ENCODE measurements at places on chromosomes 2 and 18.

- no peak for DNase-seq
Measured at GRCh38 chr2:144143294-144144151, 376.4 kb downstream of the ZEB2 start.

- no peak for DNase-seq
Measured at GRCh38 chr2:72157871-72158771, 10.5 kb upstream of the CYP26B1 start.

DNA sequence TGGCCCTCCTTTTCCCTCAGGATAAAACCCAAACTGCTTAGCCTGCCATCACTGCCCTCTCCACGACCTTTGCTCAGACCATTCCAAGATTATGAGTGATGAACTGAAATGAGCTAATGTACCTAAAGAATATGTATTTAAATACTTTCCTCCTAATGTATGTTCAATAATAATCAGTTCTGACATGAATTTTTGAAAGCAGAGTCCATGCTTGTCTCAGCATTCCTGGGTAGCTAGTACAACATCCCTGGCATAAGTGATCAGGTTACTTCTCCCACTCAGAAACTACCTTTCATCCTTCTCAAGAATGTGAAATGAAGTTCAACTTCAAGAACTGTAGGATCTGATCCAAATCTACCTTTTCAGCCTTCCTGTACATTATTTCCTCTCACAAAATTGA is 103.6 kb downstream of the UNC80 start:
- no peak for DNase-seq

GRCh38 chr2:133326652-133327397 is 241.4 kb downstream of the NCKAP5 start:
- DNase-seq, result no peak

DNA sequence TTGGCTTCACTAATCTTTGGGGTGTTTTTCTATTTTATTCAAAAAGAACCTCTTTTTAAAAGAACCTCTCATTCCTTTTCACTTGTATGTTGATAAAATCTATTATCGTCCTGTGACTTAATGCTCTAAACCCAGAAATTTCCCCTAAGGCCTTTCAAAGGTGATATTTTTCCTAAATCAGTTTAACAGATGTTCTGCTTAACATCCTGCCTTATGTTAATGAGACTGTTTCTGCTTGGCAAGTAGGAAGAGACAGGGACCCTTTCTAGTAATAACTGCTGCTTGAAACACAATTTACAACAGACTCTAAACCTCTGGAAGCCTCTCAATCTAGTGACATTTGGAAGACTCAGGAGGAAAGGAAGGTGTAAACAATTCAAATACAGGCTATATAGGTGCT is 128.8 kb downstream of the KCNJ3 start:
- no peak for DNase-seq

DNA sequence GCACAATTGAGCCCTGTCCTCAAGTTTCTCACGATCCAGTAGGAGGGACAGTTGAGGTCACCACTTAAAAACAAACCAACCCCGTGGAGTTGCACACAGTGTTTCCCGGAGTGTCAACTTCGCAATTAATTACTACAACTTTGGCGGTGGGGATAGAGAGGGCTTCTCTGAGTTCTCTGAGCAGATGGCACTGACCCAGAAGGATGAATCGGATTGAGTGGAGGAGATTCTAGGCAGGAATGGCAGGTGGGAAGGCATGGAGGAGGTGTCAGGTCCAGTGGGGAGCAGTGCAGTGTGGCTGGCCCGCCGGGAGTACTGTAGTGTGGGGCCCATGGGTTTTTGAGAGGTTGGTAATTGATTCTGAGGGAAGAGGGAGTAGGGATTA is 12.0 kb downstream of the SIX3 start:
- DNase-seq, result no peak

- no peak for DNase-seq
Measured at GRCh38 chr2:121192576-121192975, 92.4 kb downstream of the TFCP2L1 start.

GRCh38 chr2:84881581-84882413 is 913 bp upstream of the TRABD2A start:
- DNase-seq, result peak; percentile 85

DNA sequence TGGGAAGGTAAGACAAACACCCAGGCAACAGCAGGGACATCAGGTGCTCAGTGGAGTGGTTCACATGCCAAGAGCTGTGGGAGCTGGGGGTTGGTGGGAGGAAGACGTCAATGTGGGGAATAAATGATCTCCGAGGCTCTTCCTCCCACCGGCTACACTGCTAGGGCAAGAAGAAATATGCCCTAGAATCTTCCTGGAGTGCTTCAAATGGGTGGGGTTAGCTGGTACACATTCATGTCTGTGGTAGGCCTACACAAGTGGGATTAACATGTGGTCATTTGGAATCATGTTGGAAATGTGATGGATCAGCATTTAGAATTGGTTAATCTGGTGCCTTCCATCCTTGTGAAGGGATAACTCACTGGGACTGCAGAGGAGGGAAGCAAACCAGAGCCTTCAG is 12.4 kb upstream of the ZFP36L2 start:
- DNase-seq, result no peak

DNA sequence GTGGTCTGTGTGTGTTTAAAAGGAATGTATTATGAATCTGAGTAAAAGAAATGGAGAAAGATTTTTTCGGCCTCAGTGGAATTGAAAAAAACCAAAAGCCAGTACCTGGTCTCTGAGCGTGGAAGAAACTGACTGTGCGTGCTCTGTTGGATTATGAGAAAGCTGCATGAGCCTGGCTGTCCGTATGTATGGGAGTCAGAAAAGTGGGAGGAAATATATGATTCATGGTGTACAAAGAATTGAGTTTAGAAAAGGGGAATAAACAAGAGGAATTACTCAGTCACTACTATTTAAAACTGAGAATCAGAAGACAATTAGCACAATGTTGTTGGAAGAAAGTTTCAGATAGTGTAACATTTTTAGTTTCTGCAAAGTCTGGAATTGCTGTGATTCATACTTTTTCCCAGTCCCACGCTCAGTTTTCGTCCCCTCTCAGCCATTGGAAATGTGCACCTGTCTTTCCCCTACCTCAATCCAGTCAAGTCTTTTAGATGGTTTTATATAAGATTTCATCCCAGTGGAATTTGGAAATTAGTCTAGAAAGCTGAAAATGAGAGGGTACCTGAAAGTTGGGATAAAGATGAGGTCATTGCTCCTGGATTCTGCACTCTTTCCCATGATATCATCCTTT is 66.4 kb upstream of the CHMP1B start:
- no peak for DNase-seq

GRCh38 chr2:30505500-30506180 is 58.6 kb downstream of the LCLAT1 start:
- DNase-seq, result no peak

GRCh38 chr2:109318150-109318948 is 189.3 kb downstream of the SH3RF3 start:
- no peak for DNase-seq

DNA sequence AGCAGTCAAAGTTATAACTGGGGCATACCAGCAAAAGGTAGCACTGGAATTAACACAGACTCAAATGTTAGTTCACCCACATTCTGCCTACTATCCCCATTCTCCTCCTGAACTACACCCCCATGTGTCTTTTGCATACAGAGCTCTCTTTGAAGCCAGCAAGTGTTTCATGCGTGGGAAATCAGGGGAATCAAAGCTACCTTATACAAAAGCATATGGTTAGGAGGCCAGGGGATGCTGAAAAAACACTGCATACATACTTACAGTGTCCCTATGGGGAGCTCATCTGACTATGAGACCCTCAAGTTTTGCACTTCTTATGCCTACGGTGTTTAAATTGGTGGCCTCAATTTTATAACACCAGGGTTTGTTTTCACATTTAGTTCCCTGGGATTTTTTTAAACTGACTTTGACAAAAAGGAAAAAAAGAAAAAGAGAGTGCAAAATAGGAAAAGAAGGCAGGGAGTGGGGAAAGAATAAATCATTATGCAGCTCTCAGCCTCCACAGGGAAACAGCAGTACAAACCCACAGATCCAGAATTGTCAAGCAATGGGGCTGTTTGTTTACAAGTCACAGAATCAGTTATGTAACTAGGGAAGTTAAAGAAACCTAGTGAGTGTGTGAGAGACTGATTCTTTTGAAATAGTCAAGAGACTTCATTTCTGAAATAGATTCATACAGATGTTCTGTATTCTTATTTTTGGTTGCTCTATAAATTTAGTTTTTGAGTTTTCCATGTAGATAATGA is 20.1 kb upstream of the PPP3R1 start:
- DNase-seq, result no peak

- no peak for DNase-seq
Measured at GRCh38 chr2:112751451-112752197, 12.8 kb downstream of the CKAP2L start.

DNA sequence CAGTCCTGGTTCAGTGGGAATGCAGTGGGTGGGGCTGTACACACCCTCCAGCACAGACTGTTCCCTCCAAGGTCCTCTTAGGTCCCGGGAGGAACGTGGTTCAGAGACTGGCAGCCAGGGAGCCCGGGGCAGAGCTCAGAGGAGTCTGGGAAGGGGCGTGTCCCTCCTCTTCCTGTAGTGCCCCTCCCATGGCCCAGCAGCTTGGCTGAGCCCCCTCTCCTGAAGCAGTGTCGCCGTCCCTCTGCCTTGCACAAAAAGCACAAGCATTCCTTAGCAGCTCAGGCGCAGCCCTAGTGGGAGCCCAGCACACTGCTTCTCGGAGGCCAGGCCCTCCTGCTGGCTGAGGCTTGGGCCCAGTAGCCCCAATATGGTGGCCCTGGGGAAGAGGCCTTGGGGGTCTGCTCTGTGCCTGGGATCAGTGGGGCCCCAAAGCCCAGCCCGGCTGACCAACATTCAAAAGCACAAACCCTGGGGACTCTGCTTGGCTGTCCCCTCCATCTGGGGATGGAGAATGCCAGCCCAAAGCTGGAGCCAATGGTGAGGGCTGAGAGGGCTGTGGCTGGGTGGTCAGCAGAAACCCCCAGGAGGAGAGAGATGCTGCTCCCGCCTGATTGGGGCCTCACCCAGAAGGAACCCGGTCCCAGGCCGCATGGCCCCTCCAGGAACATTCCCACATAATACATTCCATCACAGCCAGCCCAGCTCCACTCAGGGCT is 17.5 kb upstream of the FAHD2A start:
- no peak for DNase-seq

- DNase-seq, result no peak
Measured at GRCh38 chr2:141393214-141393545, 737.6 kb downstream of the LRP1B start.

DNA sequence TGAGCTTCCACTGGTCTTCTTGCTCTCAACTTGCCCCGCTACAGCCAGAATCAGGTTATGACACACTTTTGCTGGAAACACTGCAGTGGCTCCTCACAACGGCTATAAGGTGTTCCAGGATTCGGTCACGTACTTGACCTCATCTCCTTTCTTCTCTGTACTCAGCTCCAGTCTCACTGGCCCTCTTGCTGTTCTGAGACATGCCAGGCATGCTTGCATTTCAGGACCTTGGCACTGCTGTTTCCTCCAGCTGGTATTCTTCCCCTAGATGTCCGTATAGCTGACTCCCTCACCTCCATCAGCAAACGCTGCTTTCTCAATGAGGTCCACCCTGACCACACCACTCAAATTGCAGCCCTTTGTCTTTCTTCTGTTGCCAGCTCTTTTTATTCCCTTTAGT is 31.9 kb upstream of the C1GALT1C1L start:
- no peak for DNase-seq

DNA sequence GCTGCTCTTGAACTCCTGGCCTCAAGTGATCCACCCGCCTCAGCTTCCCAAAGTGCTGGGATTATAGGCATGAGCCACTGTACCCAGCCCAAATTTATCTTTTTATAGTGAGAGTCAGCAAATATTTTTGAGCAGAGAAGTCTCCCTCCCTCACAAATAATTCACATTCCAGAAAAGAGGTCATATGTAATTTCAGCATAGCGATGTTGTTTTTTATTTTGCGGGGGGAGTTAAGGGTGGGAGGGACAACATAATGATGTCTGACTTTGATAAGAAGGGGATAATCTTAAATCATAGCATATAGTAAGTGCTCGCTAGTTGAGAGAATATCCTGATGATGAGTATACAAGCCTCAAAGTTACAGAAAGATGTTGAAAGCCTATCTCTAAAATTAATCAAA is 1090.2 kb upstream of the ACVR2A start:
- DNase-seq, result no peak

GRCh38 chr2:120885321-120885720 is 149.7 kb downstream of the GLI2 start:
- no peak for DNase-seq

DNA sequence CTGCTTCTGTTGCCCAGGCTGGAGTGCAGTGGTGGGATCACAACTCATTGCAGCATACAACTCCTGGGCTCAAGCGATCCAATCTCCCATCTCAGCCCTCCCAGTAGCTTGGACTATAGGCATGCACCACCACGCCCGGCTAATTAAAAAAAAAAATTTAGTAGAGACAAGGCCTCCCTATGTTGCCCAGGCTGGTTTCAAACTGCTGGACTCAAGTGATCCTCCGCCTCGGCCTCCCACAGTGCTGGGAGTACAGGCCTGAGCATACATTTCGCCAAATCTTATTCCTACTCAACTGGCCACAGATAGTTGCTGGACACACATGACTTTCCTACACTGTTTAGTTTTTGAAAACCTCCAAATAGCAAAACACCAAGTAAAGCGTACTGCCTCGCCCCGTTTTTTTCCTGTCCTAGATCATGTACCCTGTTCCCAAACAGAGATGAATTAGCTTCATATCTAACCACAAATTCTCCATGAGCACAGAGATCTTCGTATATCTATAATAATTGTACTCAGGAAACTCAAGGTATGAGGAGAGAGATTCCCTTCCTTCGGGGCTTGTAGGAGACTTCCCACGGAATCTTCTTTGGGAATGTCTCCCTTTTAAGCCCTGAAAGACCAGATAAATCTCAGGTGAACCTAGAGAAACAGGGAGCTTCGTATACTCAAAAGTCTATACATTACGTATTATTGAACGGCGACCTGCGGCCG is 598 bp upstream of the C2orf69 start:
- DNase-seq, result no peak
